ENCODE measurements at places on chromosomes 2 and 18.

DNA sequence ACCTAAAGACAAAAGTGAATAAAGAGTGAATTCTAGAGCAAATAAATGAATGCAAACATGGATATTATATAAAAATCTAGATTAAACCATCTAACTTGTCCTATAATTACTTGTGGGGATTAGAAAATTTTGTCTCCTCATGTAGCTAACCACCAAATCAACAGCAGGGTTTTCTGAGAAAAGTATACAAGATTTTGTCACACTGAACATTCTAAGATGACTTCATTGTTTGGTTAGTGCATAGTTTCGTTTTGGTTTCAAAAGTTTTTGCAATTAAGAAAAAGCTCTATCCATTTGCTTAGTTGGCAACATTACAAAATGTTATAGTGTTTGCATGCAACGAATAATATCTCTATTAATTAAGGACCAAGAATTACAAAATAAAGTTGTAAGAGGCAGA is 125.0 kb downstream of the LRP2 start:
- no peak for DNase-seq

DNA sequence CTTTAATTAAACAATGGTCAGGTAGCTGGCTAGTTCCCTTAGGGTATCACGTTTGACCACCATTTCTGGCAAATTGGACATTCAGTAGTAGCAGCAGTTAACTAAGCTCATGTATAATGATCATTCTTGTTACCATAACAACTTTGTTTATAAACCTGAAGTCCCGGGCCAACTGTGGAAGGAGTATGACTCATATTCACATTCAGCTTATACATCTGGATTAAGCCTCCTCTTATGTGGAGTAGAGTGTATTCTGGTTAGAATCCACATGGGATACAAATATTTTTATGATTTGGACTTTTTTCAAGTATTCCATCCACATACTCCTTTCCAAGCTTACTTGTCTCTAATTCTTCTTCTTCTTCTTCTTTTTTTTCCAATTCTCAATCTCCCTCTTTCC is 70.3 kb upstream of the ZSWIM2 start:
- DNase-seq, result no peak

- DNase-seq, result no peak
Measured at GRCh38 chr2:219273937-219274336, 5.2 kb upstream of the DNAJB2 start.

GRCh38 chr18:43525169-43525568 is 247.9 kb upstream of the SYT4 start:
- DNase-seq, result no peak

DNA sequence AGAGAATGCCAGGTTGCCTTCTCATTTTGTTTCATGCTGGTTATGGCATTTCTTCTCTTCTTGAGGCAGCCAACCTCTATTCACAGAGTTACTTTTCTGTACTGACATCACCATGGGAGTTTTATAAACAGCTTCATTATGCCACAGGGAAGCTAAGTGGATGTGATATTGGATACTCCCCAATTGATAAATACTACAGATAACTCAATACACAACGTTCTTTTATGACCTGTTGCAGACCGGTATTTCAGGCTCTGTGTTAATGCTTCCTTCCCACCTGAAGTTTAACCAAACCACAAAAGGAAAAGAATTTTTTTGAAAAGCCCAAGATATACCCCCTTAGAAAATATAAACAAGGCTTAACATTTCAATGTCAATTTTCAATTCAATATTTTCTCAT is 258.3 kb upstream of the SOX11 start:
- DNase-seq, result no peak

DNA sequence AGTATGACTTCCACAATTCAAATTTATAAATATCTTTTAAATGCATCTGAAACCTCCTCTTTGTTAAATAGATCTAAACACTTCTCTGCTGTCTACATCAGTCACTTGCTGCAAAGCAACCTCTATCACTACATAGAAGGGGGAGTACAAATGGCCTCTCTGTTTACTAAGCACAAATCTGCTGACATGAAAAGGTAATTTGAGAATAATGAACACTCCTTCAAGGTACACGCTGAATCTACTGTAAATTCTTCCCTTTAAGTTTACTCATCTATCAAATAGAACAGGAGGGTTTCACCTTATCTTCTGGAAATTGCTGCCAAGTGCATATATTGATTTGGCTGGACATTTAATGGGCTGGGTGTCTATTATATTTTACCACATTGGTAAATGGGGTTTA is 879.6 kb downstream of the SUCLG1 start:
- no peak for DNase-seq

DNA sequence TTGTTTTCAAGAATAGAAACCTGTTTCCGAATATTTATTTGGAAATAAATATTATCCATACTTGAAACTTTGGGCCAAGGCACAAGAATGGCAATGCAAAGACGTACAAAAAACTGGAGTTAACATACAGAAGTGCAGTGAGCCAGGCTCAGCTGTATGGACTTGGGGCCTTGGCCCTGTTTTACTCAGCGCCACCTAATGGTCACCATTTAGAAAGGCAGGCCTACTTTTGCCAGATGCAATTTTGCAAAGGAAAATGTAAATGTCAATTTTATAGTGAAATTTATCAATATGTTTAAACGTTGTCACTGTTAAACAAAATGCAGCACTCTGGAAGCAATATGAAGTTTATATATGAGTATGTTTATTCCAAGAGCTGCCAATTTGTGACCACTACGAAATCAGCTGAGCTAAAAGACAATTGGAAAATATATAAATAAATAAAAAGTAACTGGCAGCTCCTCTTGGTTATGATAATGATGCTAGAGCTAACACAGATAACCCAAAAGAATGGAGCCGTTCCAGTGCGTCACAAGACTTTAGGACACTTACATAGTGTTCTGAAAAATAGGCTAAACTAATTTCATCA is 155.0 kb downstream of the ARHGAP15 start:
- DNase-seq, result no peak
